ENCODE measurements at places on chromosomes 4 and X. TPM values are rescaled to one million over a fixed set of nuclear protein-coding genes. Genes with fewer than 3 reads are reported as not detected.

Gene CYTL1
- 0.36 TPM for total RNA-seq

- no peak for DNase-seq
- no peak overlapping the region for H3K4me3 ChIP-seq
- H3K27ac ChIP-seq = no peak overlapping the region
Measured at GRCh38 chr4:174023641-174024040, 259.8 kb downstream of the FBXO8 start.

DNA sequence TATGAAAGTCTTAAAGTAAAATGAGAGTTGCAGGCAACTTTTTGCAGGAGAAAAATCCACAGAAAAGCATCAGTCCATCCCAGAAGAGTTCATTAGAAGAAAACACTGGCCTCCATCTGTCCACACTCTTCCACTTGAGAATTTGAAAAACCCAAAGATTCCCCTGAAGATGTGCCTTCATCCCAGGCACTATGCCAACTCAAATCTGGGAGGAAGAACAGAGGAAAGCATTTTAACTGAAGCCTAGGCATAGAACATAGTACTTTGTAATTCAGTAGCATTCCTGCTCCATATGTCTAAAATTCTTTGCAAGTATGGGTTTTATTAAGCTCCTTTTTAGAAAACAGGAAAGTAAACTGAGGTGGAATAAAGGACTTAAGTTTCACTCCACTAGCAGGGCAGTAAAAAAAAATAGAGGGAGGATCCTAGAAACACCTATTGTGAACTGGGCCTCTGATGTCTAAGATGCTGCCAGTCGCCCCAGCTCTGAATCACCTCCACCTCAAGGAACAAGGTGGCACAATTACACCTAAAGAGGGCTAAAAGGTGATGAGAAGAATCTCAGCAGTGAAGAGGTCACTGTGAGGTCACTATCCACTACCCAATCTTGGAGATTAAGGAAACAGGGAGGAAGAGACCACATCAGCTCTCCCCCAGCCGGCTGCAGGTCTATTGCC, 141.9 kb upstream of the FAM241A start:
- H3K4me3 ChIP-seq = no peak overlapping the region
- no peak overlapping the region for H3K27ac ChIP-seq
- H3K36me3 ChIP-seq = no peaks in the 10 kb centered on the region
- H3K27me3 ChIP-seq = no peaks in the 10 kb centered on the region
- H3K4me1 ChIP-seq = no peaks in the 10 kb centered on the region
- DNase-seq = no peak

- H3K4me1 ChIP-seq = no peaks in the 10 kb centered on the region
- H3K36me3 ChIP-seq = no peaks in the 10 kb centered on the region
- DNase-seq = no peak
- no peak overlapping the region for H3K27ac ChIP-seq
- no peaks in the 10 kb centered on the region for H3K27me3 ChIP-seq
Measured at GRCh38 chr4:19051831-19052230, 1030.3 kb upstream of the LCORL start.

DNA sequence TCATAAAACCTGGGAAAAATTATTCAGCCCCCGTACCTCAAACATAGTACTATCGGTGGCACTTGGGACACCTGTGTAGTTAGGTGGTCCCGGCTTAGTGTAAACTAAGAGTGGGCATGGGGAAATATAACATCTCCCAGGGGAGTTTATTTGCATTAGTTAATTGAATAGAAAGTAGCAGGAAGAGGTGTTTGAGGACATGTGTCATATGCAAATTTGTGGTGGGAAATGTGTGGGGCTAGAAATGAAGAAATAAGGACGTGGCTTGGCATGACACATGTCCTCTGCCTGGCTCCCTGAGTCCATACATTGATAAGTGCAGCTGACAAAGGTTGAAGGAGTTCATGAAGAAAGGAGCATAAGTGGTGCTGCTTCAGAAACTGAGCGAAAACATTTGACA, 483.6 kb downstream of the SH2D1A start:
- no peaks in the 10 kb centered on the region for H3K27me3 ChIP-seq
- no peaks in the 10 kb centered on the region for H3K36me3 ChIP-seq
- H3K4me3 ChIP-seq = no peak overlapping the region
- DNase-seq = no peak
- no peak overlapping the region for H3K27ac ChIP-seq

Gene CCSER1
- total RNA-seq = not detected

Gene RAI2
- under 0.01 TPM for total RNA-seq

Gene SYTL5
- total RNA-seq = under 0.01 TPM

DNA sequence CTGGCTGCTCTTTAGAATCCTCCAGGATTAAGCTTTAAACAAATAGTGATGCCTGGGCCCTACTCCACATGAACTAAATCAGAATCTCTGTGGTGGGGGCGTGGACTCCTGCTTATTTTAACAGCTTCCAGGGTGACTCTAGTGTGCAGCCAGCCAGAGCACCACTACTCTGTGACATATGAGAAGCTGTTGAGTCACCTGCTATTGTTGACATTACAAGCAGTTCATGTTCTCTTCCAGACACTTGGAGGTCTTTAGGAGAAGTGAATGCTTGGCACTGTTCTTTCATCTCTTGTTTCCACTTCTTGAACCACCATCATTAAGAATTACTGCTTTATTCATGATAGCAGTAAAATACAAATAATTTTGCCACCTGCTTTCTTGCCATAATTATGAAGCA, 426 bp upstream of the C4orf51 start:
- no peaks in the 10 kb centered on the region for H3K36me3 ChIP-seq
- DNase-seq = peak; percentile 86
- H3K27me3 ChIP-seq = no peaks in the 10 kb centered on the region
- H3K27ac ChIP-seq = peak overlapping the region; percentile 56
- peaks cover 20% of the 10 kb centered on the region for H3K4me1 ChIP-seq
- H3K4me3 ChIP-seq = no peak overlapping the region

DNA sequence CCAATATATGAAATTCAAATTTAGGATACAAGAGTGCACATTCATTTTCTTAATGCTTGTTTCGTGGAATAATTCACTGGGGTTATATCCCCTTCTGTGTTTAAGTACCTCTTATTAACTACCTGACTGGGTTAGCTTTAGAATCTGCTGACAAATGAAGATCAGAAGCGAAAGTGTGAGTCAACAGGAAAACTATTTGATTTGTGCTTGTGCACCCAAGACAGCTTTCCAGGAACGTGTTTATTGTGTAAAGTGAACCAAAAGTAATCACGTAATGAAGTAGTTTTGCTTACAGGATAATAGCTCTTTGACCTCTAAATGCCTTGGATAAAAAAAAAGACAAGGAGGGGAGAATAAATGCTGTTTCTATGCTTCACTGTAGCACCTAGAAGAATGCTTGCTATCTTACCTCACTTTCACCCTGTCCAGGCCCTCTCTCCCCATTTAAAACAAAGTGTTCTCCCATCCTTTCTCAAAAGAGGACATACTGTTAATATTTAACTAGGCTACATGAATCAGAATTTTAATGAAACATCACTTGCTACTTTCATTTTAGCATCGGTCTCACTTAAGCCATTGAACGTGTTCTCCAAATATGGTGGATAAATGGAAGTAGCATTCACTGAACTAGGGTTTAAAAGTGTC, 141.9 kb downstream of the THOC2 start:
- no peak overlapping the region for H3K4me3 ChIP-seq
- H3K27me3 ChIP-seq = no peaks in the 10 kb centered on the region
- no peak overlapping the region for H3K27ac ChIP-seq
- H3K36me3 ChIP-seq = no peaks in the 10 kb centered on the region
- DNase-seq = peak; percentile 35

Gene PNCK
- total RNA-seq = 0.29 TPM

- peaks cover 8% of the 10 kb centered on the region for H3K4me1 ChIP-seq
- H3K27me3 ChIP-seq = no peaks in the 10 kb centered on the region
- H3K4me3 ChIP-seq = no peak overlapping the region
Measured at GRCh38 chr4:41505161-41505661, 32.7 kb upstream of the LIMCH1 start.

GRCh38 chrX:108306086-108306485, 132.1 kb downstream of the COL4A6 start:
- H3K4me1 ChIP-seq = no peaks in the 10 kb centered on the region
- H3K4me3 ChIP-seq = no peak overlapping the region
- H3K27ac ChIP-seq = no peak overlapping the region
- DNase-seq = no peak

DNA sequence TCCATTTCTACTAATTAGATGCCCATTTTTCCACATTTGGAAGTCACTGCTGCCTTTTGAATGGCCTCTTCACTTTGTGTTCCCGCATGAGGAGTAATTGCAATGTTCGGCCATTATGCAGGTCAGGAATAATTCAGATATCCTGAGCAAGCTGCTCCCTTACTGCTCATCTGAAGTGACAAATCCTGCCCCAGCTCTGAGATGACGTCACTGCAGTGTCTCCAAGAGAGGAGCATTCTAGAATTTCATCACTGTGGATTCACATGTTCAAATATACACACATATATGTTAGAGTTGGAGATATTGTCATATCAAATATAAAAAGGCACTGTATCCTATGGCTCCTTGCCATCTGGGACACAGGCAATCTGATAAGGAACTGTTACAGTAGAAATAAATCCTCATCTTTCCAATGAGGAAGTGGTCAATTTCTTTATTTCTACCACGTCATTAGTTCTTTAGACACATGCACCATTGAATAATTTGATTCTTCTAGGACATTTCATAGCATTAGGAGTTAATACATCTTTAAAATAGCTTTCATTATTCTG, 706.9 kb upstream of the TENM3 start:
- DNase-seq = no peak
- H3K27ac ChIP-seq = no peak overlapping the region
- H3K4me1 ChIP-seq = no peaks in the 10 kb centered on the region
- H3K36me3 ChIP-seq = no peaks in the 10 kb centered on the region
- no peaks in the 10 kb centered on the region for H3K27me3 ChIP-seq

- no peaks in the 10 kb centered on the region for H3K36me3 ChIP-seq
- DNase-seq = peak; percentile 38
- no peaks in the 10 kb centered on the region for H3K4me1 ChIP-seq
- no peaks in the 10 kb centered on the region for H3K27me3 ChIP-seq
Measured at GRCh38 chr4:8914461-8915171, 43.0 kb upstream of the HMX1 start.

Gene KLB
- total RNA-seq = not detected

Gene PGAM4
- total RNA-seq = not detected

GRCh38 chr4:152189451-152190179, 346.3 kb downstream of the FBXW7 start:
- H3K27me3 ChIP-seq = no peaks in the 10 kb centered on the region
- no peak overlapping the region for H3K27ac ChIP-seq
- H3K4me3 ChIP-seq = no peak overlapping the region
- H3K4me1 ChIP-seq = peaks cover 9% of the 10 kb centered on the region
- no peak for DNase-seq
- H3K36me3 ChIP-seq = no peaks in the 10 kb centered on the region

GRCh38 chr4:78953769-78954666, 14.8 kb upstream of the PAQR3 start:
- peaks cover 6% of the 10 kb centered on the region for H3K27me3 ChIP-seq
- no peak for DNase-seq
- H3K4me3 ChIP-seq = no peak overlapping the region

GRCh38 chrX:120090208-120090607, 12.7 kb upstream of the RHOXF2B start:
- H3K4me1 ChIP-seq = no peaks in the 10 kb centered on the region
- DNase-seq = no peak
- no peaks in the 10 kb centered on the region for H3K36me3 ChIP-seq
- no peaks in the 10 kb centered on the region for H3K27me3 ChIP-seq

- H3K4me3 ChIP-seq = no peak overlapping the region
- no peak for DNase-seq
- no peaks in the 10 kb centered on the region for H3K27me3 ChIP-seq
- no peak overlapping the region for H3K27ac ChIP-seq
- no peaks in the 10 kb centered on the region for H3K4me1 ChIP-seq
- H3K36me3 ChIP-seq = no peaks in the 10 kb centered on the region
Measured at GRCh38 chr4:116664198-116664597, 421.2 kb downstream of the TRAM1L1 start.

DNA sequence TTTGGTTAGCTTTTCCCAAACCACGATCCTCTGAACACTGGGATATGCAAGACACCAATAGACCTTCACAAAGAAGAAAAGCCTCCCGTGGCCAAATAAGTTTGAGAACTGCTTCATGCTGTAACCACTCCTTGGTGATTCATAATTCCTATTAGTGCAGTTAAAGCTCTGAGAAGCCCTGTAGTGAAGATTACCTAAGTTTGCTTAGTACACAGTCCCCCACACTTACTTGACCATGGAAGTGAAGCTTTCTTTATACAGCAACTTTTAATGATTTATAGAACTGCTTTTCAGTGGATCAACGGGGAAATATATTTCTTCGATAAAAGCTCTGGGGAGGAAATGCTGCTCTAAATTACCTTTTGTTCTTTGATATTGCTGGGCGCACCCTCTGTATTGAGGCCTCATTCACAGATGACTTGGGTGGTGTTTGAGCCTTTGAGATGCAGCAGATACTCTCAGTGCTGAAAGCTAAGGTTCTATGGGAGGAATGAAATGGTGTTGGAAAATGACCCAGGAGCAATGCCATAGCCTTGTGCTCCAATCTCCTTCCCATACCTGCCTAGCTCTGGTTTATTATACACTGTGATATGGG, 67.4 kb downstream of the CBLL2 start:
- no peak overlapping the region for H3K4me3 ChIP-seq
- no peaks in the 10 kb centered on the region for H3K27me3 ChIP-seq
- H3K27ac ChIP-seq = no peak overlapping the region
- DNase-seq = no peak
- H3K36me3 ChIP-seq = no peaks in the 10 kb centered on the region

DNA sequence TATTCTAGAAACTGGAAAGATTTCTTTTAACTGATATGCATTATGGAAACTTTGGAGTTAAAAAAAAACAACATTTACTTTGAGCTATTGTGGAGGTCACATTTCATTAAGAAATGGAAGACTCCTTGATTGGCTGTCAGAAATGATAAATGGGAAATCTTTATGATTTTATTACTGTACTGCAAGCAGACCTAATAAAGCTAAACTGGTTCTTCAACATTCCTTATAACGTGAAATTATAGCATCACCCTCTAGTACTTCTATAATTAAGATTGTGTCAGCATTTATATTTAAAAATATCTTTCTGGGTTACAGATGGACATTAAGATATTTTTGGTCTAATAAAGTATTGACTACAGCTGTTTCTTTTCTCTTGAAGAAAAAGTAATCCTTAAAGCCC, 213.8 kb upstream of the PACRGL start:
- peaks cover 2% of the 10 kb centered on the region for H3K36me3 ChIP-seq
- no peak overlapping the region for H3K27ac ChIP-seq
- no peak overlapping the region for H3K4me3 ChIP-seq
- no peaks in the 10 kb centered on the region for H3K27me3 ChIP-seq

DNA sequence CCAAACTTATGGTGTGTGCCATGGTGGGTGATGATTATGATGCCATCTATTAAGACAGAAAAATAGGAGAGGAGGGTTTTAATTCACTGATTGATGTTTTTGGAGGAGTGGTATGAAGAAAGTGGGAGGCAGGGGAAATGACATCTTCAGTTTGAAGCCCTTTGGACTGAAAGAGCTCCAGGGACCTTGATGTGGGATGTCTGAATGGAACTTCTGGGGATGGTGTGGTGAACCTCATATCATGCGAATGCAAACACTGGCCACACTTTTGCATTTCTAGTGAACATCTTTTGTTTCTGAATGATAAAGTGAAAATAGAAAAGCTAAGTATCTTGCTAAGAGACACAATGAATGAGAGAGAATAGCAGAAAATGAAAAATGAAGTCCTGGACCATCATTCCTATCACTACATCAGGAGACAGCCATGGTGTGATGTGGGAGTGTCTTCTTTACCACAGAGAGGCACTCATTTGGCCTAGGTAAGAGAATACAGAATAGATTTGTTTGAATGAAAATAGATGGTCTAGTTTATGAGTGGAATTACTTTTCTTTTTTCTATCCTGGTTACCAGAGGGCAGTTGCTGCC, 123.5 kb downstream of the ZNF827 start:
- peak overlapping the region; percentile 4 for H3K27ac ChIP-seq
- H3K27me3 ChIP-seq = no peaks in the 10 kb centered on the region
- no peak overlapping the region for H3K4me3 ChIP-seq
- H3K4me1 ChIP-seq = peaks cover 9% of the 10 kb centered on the region
- H3K36me3 ChIP-seq = peaks cover 12% of the 10 kb centered on the region

Data from osteoblast (primary cell).